Left ventricle myocardium inferior (tissue), 1 donor: ENCODE measurements at places on chromosomes 3 and 15. TPM values are rescaled to one million over a fixed set of nuclear protein-coding genes. Genes with fewer than 3 reads are reported as not detected.

Gene PDIA3
- total RNA-seq: 154 TPM

Gene DET1
- total RNA-seq: 5.5 TPM

Gene SYNPR
- 0.93 TPM for total RNA-seq

Gene CCR1
- total RNA-seq: 2.0 TPM

Gene MCF2L2
- 0.91 TPM for total RNA-seq

Gene REC114
- total RNA-seq: 1.4 TPM

Gene POLQ
- total RNA-seq: 0.38 TPM

Gene PDHB
- 195 TPM for total RNA-seq

- DNase-seq: no peak
- H3K4me3 ChIP-seq: peak overlapping the region; percentile 73
- peaks cover 14% of the 10 kb centered on the region for H3K27me3 ChIP-seq
- H3K27ac ChIP-seq: peak overlapping the region; percentile 81
- H3K36me3 ChIP-seq: no peaks in the 10 kb centered on the region
Observed at GRCh38 chr15:82951472-82952157, 905 bp downstream of the HOMER2 start.

- DNase-seq: no peak
- peak overlapping the region; percentile 76 for H3K27ac ChIP-seq
- H3K4me3 ChIP-seq: no peak overlapping the region
- H3K27me3 ChIP-seq: no peaks in the 10 kb centered on the region
- H3K36me3 ChIP-seq: no peaks in the 10 kb centered on the region
Observed at GRCh38 chr3:69787436-69788168, 48.3 kb downstream of the MITF start.

GRCh38 chr3:64345371-64345770, 120.1 kb upstream of the PRICKLE2 start:
- no peak for DNase-seq
- H3K27ac ChIP-seq: no peak overlapping the region
- H3K4me1 ChIP-seq: peaks cover 17% of the 10 kb centered on the region
- H3K36me3 ChIP-seq: no peaks in the 10 kb centered on the region
- H3K27me3 ChIP-seq: no peaks in the 10 kb centered on the region

- H3K4me1 ChIP-seq: peaks cover 26% of the 10 kb centered on the region
- peak overlapping the region; percentile 78 for H3K27ac ChIP-seq
- H3K4me3 ChIP-seq: peak overlapping the region; percentile 82
- peaks cover 7% of the 10 kb centered on the region for H3K36me3 ChIP-seq
Observed at GRCh38 chr15:70892912-70893560, 410 bp downstream of the LRRC49 start.

DNA sequence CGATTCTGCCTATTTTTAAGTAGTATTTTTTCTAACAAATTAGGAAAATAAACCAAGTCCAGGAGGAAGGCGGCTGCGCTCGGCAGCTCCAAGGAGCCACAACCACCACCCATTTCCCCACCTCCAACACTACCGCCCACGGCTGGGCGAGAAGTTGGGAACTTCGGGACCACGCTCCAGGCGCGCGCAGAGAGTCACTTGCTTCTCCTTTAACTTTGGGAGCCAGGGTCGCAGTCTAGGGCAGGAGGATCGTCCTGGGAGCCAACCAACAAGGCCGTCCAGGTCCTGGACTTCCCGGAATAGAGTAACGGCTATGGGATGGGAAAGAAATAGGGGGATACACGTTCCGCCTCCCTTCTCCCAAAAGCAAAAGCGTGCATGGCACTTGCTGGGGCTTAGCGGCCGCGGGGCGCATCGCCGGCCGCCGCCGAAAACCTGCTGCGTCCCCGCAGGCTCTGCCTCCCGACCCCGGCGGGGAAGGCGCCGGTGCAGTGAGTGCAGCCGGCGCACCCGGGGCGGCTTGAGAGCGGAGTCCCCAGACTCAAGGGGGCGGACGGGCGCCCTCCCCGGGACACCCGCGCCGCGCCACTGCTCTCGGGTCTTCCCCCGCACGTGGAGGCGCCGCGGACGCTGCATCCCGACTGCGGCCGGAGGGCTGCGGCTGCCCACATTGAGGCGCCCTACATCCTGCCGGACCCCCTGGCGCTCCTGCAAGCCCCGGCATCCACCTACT, 699 bp downstream of the MEGF11 start:
- peak overlapping the region; percentile 74 for H3K4me3 ChIP-seq
- peaks cover 32% of the 10 kb centered on the region for H3K4me1 ChIP-seq
- DNase-seq: no peak
- no peak overlapping the region for H3K27ac ChIP-seq

- no peaks in the 10 kb centered on the region for H3K4me1 ChIP-seq
- H3K27ac ChIP-seq: no peak overlapping the region
- no peaks in the 10 kb centered on the region for H3K36me3 ChIP-seq
- no peak for DNase-seq
- no peak overlapping the region for H3K4me3 ChIP-seq
- H3K27me3 ChIP-seq: peaks cover 10% of the 10 kb centered on the region
Observed at GRCh38 chr15:27884726-27885125, 214.4 kb downstream of the OCA2 start.

DNA sequence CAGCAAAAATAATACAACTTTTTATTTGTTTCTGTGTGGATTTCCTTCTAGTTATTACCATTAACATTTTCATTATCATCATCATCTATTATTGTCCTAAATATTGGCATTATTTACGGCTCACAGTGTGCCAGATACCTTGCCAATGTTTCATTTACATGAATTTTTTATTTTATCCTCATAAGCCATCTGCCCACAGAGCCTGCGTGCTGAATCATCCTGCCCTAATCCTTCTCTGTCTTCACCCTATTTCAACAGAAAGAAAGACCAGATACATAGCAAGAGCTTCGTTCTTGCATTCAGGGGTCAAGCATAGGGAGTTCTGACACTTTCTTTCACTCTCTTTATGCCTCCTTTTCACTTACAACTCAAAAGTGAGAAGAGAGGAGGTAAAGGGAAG, 82.0 kb downstream of the KCNMB2 start:
- peaks cover 13% of the 10 kb centered on the region for H3K4me1 ChIP-seq
- no peak for DNase-seq
- peak overlapping the region; percentile 54 for H3K4me3 ChIP-seq
- peak overlapping the region; percentile 47 for H3K27ac ChIP-seq
- H3K27me3 ChIP-seq: no peaks in the 10 kb centered on the region
- H3K36me3 ChIP-seq: no peaks in the 10 kb centered on the region

GRCh38 chr3:12449889-12450682, 34.2 kb upstream of the TSEN2 start:
- H3K27me3 ChIP-seq: no peaks in the 10 kb centered on the region
- H3K36me3 ChIP-seq: no peaks in the 10 kb centered on the region
- no peaks in the 10 kb centered on the region for H3K4me1 ChIP-seq
- no peak overlapping the region for H3K27ac ChIP-seq
- DNase-seq: no peak

DNA sequence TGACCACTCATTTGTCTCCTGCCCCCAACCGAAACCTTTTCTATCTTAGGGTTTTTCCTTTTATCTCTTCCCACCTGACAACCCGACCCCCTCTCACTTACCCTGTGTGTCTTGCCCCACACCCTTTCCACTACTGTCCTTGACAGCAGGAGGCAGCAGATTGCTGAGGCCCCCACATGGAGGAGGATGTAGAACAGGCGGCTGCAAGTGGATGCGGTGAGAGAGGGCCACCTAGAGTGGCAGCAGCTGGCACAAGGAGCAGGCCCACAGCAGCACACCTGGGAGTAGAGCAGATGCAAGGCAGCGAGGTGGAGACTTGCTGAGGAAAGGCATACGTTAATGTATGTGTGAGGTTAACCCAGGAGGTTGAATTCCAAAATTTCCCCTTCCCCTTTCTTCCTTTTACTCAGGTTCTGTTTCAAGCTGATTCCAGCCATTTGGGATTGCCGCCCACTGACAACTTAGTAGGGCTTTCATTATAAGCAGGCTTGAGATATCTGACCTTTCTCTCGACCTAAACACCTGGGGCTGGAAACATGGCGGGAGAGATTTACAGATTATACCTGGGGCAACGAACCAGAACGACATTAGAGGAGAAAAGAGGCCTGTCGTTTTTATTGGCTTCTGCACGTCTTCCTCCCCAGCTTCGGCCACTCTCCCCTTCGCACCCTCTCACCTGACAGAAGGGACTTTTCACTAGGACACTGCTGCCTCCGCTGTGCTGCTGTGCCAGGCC, 643 bp downstream of the SERINC4 start:
- DNase-seq: no peak
- peak overlapping the region; percentile 88 for H3K27ac ChIP-seq
- no peaks in the 10 kb centered on the region for H3K27me3 ChIP-seq
- no peak overlapping the region for H3K4me3 ChIP-seq
- peaks cover 75% of the 10 kb centered on the region for H3K4me1 ChIP-seq
- peaks cover 71% of the 10 kb centered on the region for H3K36me3 ChIP-seq

GRCh38 chr3:107710851-107711250, 188.1 kb downstream of the BBX start:
- H3K27ac ChIP-seq: no peak overlapping the region
- H3K4me3 ChIP-seq: no peak overlapping the region
- H3K36me3 ChIP-seq: peaks cover 15% of the 10 kb centered on the region
- no peaks in the 10 kb centered on the region for H3K27me3 ChIP-seq
- H3K4me1 ChIP-seq: peaks cover 7% of the 10 kb centered on the region

DNA sequence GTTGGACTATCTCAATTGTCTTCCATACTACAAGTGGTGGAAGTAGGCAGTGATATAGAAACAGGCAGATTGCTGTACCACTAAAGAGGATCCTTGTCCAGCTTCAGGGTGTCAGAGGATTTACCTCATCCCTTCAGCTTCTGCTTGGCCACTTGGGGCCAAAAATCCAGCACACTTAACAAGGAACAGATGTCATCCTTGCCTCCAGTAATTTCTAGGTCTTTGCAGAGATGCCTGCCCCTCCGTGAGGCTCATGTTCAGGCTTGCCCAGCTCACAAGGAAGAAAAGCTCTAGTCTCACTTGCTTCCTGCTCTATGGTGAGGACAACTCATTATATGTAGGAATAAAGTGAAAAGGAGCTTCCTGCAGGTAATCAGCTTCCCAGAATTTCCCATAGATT, 510.3 kb downstream of the EPHA3 start:
- DNase-seq: no peak
- H3K4me3 ChIP-seq: no peak overlapping the region
- H3K27ac ChIP-seq: no peak overlapping the region
- no peaks in the 10 kb centered on the region for H3K27me3 ChIP-seq
- H3K36me3 ChIP-seq: no peaks in the 10 kb centered on the region

DNA sequence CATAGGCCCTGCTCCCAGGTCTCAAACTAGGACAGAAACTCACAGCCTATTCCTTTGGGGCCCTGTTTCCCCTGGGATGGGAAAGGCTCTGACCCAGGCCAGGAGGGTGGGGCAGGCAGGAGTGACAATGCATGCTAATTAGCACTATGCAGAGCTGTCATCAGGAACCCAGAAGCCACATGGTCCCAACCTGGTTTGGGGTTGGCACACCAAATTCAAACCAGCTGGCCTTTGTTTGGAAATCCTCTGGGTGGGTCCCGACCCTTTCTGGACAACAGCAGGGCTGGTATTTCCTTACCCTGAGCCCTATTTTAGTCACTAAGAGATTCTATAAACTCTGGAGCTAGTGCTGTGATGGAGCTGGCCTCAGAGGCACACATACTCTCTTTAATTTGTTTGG, 166.2 kb downstream of the LRTM1 start:
- no peaks in the 10 kb centered on the region for H3K36me3 ChIP-seq
- no peak overlapping the region for H3K4me3 ChIP-seq
- no peak overlapping the region for H3K27ac ChIP-seq
- H3K4me1 ChIP-seq: no peaks in the 10 kb centered on the region
- DNase-seq: no peak
